Jurkat, Clone E6-1 (cell line): ENCODE measurements at places on chromosomes 3 and 15.

DNA sequence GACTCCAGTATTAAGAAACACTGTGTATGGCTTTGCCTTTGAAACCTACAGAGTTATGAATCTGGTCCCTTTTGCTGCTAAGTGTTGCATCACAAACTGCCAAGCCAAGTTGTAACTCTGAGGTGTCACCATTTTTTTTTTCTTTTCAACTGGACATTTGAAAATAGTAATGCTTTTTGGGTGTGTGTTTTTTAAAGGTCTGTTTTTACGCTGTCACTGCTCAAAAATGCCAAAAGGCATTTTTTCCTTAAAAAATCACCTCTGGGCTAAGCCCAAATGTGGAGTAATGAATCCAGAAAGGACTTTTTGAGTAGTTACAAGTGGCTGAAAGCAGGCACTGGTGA lies 9.5 kb downstream of the SMAD3 start:
- DNase-seq: no peak

- no peak for DNase-seq
Measured at GRCh38 chr15:56960116-56960515, 41.7 kb downstream of the TCF12 start.

GRCh38 chr3:143357700-143358099 lies 238.1 kb downstream of the CHST2 start:
- no peak for DNase-seq

DNA sequence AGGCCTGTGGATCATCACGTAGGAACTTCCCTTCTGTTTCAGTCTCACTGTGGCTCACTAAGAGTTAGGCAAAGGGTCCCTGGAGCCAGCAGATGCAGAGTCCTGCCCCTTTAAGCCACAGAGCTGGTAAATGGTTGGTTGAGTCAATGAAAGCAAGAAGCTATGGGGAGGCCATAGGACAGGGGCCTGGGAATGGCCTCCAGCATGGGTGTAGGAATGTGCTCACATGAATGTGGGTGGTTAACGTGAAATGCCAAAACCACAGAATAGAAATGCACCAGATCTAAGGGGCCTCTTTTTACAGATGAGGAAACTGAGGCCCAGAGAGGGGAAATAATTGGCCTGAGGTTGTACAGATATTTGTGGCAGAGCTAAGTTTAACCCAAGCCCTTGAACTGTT lies 150.3 kb downstream of the TLE3 start:
- DNase-seq: no peak

- DNase-seq: peak; percentile 74
Measured at GRCh38 chr3:15804553-15805095, 6.8 kb upstream of the ANKRD28 start.

GRCh38 chr3:179688850-179689249 lies 36.0 kb downstream of the USP13 start:
- no peak for DNase-seq
